ENCODE measurements at places on chromosomes 1 and 21.

- DNase-seq, result no peak
Observed at GRCh38 chr1:10968411-10968826, 44.0 kb upstream of the TARDBP start.

DNA sequence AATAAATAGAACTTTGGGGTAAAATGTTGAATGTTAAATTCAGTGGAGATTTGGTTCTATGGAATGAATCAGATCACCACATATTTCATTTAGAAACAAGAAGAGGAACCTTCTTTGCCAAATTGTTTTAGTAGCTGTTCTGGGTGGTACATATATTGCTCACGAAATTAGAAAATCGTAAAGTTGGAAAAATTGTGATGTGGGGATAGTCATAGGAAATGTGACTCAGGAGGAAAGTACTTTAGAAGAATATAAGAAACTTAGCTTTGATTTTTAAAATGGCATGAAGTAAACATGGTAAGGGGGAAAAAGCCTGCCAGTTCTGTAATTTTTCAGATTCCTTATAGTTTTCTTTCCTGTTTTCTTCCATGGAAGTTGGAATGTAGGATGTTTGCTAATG lies 27.4 kb downstream of the RRP15 start:
- DNase-seq, result no peak

GRCh38 chr21:31576428-31576827 lies 83.1 kb upstream of the SOD1 start:
- no peak for DNase-seq

DNA sequence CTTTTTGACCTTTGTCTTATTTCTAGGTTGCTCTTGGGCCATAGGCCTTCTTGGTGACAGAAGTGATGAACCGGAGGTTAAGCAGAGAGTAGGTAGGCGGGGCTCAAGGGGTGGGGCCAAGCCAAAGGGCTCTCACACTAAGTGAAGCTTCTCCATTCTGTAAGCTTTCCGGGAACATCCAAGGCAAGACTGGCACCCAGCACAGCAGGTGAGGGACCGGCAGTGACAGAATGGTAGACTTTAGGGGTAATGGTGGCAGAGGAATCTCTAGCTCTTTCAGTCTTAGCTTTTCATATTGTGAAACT lies at the start of gene TNFAIP8L2:
TSS of gene TNFAIP8L2 (plus strand) at position 135 of the 305 bp plus-strand sequence. CDS start 2,049 bp downstream, outside the sequence.
- DNase-seq, result no peak

DNA sequence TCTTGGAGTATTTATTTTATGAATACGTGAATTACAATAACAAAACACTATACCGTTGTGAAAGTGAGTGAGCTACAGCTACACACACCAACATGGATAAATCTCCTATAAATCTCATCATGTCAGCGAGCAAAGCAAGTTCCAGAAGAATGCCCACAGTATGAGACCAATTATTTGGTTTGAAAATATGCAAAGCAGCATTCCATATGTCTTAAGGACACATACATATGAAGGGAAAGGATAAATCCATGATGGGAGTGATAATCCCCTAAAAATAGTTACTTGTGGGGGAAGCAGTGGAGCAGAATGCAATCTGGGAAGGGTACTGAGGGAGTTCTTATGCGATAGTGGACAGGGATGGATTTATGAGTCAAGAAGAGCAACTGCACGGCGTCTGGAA lies 261.3 kb downstream of the DISC1 start:
- DNase-seq, result no peak

- DNase-seq, result no peak
Observed at GRCh38 chr21:20661246-20661645, 337.0 kb upstream of the NCAM2 start.

DNA sequence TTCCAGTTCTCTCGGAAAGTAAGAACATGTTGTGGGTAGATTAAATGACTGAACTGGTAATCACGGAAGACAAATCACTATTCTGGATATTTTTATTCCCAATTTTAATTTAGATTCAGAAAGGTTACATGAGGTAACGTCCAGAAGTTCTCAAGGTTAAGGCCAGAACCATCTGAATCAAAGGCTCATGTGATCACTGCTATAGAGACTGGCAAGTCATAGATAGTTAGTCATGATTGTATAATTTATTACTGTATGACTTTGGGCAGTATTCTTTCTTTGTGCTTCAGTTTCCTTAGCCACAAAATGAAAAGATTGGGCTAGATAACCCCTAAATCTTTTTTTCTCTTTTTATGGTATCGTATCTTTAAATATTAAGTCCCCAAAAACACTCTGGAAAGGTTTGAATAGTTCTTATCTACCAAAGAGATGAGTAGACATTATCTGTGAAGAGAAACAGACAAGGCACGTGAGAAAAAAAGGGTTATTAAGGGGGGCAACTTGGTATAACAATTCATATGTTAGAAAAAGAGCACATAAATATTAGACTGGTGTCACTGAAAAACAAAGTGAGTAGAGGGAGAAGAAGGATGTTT lies 241.0 kb downstream of the PTPRC start:
- no peak for DNase-seq

GRCh38 chr1:94056996-94057395 lies 64.0 kb downstream of the ABCA4 start:
- no peak for DNase-seq

DNA sequence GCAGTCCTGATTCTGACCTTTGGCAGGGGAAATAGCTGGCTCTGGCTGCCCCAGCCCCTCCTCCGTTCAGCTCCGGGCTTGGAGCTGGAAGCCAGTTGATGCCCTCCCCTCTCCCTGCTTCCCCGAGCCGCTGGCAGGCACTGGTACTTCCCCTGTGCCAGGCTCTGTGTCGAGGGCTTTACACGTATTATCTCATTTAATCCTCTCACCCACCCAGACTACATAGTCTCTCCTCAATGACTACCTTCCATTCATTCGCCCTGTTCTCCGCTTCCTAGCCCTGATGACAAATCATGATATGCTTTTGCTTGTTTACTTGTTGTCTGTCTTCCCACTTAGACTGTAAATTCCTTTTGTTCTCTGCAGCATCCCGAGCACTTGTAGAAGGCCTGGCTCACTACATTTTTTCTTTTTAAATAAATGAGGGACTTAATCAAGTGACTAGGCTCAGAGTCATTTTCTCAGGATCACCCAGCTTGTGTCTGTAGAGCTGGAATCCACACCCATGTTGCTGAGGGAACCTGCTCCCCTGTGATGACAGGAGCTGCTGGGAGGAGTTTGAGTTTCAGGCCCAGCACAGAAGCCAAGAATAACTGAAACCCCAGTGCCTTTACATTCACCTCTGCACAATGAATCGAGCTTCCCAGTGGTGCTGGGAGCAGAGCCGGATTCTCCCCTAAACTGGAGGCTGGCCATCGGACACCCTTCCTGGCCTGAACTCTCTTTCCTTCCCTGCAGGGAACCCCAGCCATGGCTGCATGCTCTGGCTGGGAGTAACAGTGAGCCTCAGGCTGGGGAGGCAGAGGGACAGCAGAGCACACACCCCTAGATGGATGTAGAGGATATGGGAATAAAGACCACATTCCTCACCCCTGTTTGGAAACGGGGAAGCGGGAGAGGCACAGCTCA lies 58.3 kb downstream of the UBIAD1 start:
- no peak for DNase-seq

DNA sequence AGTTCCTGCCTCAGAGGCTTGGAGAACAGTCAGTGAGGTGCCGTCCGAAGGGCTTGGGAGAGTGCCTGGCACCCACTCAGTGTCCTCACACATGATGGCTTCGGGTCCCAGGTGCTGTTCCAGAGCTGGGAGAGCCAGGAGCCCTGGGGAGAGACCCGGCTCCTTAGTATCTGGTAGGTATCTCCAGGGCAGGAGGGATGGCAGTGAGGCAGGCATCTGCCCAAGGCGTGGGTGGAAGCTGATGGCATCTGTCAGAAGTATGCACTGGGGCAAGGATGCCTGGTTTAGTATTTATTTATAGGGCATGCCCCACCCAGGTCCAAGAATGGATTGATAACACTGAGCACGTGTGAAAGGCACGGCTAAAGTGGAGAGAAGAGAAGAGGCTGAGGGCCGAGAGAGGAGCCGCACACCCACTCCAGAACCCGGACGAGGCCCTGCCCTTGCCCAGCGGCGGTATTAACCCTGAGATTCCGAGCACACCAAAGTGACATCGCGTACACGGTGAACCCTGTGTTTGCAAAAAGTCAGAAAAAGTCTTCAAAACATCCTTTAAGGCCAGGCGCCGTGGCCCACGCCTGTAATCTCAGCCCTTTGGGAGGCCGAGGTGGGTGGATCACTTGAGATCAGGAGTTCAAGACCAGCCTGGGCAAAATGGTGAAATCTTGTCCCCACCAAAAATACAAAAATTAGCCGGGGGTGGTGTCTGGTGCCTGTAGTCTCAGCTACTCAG lies 2.4 kb downstream of the TP73 start:
- DNase-seq, result no peak

GRCh38 chr1:32743380-32744070 lies 41.0 kb upstream of the SYNC start:
- no peak for DNase-seq

DNA sequence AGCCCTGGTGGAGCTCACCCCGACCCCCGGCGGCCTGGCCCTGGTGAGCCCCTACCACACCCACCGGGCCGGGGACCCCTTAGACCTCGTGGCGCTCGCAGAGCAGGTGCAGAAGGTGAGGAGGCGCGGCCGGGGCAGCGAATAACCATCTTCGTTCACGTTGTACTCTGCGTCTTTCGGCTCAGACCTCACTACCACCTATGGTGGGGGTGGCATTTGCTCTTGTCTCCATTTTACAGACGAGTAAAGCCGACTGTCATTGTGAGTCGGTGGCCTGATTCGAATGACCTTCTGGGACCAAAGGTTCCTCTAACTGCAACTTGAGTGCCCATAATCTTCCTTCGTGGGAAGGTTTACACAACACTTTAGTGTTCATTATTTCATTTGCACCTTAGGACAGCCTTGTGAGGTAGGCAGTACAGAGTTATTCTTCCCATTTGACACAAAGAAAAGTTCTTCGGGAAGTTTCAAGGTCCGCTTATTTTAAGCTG lies 506 bp downstream of the C1orf50 start:
- DNase-seq, result no peak

GRCh38 chr1:197857477-197857876 lies 45.0 kb upstream of the C1orf53 start:
- no peak for DNase-seq

GRCh38 chr1:242456726-242457269 lies 67.7 kb downstream of the PLD5 start:
- DNase-seq, result no peak

- DNase-seq, result no peak
Observed at GRCh38 chr1:212959266-212960220, 9.2 kb downstream of the VASH2 start.

DNA sequence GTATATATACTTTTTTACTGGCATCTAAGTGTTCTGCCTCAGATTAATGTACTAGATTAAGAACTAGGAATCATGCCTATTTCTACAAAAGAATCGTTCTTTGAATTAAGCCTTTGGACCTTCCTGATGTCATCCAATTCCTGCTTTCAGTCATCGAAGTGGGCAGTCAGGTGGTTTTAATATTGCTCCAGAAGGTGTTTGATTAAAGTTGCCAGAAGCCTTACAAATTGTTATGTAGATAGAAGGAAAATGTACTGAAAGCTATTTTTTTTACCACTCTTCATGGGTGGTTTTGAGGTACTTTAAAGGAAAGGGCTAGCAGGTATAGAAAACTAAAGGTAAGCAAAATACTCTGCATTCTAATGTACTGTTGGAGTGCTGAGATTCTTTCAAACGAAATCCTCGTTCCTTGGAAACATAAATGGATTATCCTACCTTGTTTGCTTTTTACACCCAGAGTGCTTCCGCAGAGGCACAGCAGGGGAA lies 716 bp downstream of the CTBS start:
- DNase-seq, result no peak

GRCh38 chr1:164856381-164856780 lies 297.4 kb downstream of the PBX1 start:
- DNase-seq, result no peak

DNA sequence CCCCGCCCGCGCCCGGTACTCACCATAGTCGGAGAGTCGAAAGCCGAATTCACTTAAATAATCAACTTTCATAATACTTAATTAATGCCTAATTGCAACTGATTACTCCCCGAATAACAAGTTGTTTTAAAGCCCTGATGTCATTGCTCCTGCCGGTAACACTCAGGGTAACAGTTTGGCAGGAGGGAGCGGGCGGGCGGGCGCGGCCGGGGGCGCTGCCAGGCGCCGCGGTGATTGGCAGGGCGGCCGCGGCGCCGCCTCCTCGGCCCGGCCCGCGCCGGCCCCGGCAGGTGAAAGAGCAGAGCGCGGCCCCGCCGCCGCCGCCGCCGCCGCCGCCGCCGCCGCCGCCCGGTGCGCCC lies 102.2 kb downstream of the CASZ1 start:
- no peak for DNase-seq

DNA sequence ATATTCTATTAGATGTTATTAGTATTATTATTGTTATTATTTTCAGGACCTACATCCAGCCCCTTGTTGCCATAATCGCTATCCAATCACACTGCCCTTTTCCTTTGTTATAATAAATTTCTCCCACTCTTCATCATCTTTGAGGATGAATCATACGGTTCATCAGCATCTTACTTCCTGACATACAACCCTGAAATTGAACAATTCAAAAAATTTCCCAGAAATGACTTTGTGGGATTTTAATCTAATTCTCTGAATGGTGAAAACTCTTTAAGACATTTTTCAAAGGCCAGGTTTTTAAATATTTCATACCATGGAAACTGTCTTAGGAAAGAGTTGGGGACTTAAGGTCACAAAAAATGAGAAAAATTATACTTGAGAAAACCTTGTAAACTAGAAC lies 353.5 kb downstream of the ST6GALNAC3 start:
- DNase-seq, result no peak

DNA sequence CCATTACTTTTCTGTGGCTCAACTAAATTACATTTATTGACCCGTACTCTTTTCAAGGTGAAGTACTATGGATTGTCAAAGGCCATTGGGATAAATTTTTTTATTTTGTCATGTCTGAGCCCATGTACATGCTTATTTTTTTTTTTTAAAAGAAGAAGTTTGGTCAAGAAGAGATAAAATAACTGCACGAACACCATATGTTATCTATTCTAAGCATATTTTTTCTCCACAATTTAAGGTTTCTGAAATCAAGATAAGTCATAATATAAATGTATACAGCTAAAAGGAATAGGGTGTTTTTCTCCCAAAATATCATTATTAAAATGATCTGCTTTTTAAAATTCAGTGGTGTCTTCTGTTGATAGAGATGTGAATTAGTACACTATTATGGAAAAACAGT lies 35.0 kb upstream of the SH2D1B start:
- DNase-seq, result no peak

DNA sequence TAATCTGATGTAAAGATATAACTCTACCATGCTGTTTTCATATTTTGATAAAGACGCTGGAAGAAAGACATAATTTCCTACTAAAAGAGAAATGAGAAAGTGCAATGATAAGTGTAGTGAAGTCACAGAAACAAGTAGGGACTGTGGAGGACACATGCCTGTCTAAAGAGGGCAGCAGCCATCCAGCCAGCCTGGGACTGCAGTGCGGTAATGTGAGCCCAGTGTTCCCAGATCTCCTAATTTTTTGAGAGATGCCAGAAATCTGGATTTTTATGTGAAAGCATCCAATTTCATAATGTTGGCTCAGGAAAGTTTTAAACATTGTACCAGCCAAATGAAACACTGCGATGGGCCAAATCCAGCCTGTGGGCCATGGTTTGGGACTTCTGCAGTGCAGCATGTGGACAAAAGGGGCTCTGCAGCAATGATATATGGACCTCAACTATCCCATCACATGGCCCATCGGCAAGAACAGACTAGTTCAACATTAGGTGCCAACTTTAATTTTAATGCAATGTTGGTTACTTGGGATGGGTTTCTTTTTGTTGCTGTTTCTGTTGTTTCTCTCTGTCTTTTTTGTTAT lies 329.5 kb downstream of the LTN1 start:
- no peak for DNase-seq

Measured in hepatocyte (in vitro differentiated cells).